ENCODE measurements at places on chromosomes 1 and 21.
A peak's percentile ranks its signal among the peaks of the same experiment; 100 is the strongest.

- no peak for DNase-seq
These were observed 28.3 kb downstream of the LAMC1 start for GRCh38 chr1:183051546-183051945.

DNA sequence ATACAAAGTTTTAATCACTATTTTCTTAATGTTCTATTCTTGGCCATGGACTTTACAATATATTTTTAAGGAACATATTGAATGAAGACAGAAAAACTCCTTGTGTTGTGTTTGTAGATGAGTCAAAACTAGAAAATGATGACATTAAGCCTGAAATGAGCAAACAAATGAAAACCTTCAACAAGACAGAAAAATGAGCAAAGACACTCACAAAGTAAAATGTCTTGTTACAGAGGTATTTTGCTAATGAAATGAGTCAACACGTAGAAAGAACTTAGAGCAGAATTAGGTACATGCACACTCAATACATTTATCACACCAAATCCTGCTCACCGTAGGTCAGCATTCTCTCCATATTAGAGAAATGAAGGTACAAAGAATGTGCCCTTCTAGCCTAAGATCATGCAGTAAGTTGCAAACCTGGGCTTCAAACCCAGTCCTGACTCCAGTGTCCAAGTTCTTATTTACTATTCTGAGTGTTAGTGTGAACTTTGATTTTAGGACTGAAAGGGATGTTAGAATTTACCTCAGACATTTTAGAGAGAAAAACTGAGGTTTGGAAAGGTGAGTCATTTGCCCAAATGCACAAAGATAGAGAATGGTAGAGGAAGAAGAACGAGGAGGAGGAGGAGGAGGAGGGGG is 133.9 kb upstream of the SGIP1 start:
- DNase-seq = no peak

- DNase-seq = no peak
These were observed 753 bp downstream of the KCNJ6 start for GRCh38 chr21:37915497-37915911.

GRCh38 chr1:12518931-12519692 is 98.9 kb downstream of the DHRS3 start:
- no peak for DNase-seq

GRCh38 chr1:116435806-116436610 is 63.0 kb downstream of the ATP1A1 start:
- DNase-seq = no peak

DNA sequence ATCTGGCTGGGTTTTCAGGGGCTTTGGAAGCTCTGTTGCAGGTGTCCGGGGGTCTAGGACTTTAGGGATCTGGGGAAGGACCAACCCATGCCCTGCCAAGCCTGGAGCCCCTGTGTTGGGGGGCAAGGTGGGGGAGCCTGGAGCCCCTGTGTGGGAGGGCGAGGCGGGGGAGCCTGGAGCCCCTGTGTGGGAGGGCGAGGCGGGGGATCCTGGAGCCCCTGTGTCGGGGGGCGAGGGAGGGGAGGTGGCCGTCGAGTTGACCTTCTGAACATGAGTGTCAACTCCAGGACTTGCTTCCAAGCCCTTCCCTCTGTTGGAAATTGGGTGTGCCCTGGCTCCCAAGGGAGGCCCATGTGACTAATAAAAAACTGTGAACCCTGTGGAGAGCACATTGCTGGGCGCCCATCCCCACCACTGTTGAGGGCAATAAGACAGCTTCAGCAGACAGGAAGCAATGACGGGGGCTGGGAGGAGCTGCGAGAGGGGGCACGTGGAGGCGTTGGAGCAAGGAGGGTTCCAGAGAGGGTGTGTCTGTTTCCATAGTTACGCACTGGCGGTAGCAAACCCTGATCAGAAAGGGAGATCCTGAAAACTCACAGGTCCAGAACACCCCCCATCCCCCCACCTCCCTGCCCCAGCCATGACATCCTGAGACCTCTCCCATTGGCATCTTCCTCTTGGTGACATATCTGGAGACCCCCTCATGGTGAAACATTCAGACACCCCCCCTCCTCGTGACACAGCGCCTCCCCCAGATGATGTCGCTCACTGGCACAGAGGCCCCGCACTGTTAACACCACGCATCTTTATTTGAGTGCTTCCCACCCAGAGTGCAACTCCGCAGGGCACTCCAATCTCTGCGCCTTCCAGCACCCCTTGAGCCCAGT is 8.4 kb downstream of the MYBPH start:
- peak; percentile 35 for DNase-seq

DNA sequence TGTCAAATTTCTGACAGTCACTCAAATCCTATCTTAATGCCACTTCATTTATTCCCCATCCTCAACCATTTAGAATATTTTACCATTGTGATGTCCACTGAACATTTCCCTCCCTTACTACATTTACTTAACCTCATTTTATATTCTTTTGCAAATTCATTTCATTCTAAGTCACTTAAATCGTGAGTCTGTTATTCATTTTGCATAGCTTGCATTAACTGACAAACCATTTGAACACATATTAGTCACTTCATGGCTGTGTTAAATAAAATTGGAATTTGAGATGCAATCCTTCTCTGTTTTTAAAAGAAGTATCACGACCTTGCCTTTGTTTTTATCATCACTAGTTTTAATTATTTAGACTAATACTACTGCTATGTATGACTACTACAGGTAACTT is 199.4 kb upstream of the COL11A1 start:
- no peak for DNase-seq

DNA sequence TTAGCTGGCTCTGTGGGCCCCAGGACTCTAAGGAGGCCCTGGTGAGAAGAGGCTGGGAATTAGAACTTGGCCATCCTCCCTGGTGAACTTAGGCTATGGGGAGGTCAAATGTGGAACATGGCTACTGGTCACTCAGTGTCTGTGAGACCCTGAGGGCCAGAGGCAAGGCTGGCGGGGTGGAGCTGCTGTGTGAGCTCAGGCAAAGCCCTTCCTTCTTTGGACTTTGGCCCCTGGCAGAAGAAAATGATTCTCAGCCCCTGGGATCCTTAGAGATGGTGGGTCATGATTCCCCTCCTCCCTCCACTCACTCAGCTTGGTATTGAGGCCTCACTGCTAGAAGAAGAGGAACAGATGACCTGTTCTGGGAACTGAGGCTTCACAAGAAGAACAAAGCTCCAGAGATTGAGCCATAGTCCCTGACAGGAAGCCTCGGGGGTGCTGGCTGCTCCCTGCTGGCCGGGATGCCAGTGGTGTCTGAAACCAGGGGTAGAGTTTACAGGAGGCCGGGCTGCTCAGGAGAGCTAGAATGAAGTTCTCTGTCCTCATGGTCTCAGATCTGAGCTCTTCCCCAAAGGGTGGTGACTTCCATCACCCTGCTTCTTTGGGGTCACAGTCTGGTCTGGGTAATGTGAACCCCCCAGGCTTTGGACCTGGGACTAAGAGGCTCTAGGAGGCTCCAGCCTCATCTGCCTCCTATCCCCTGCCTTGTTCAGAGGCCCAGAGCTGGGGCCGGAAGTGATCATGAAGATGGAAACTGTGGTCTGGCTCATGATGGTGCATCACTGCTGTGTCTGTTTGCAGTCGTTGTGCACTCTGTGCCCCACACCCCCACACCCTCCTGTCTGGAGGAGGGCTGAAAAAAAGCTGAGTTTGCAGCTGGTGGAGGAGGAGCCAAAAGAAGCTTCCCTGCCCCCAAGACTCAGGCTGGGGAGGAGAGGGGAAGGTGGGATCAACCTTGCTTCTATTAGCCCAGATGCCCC is 905 bp downstream of the BTBD19 start:
- peak; percentile 77 for DNase-seq

Data from NK-92 treated with Interleukin-12 subunit alpha and Interleukin-12 subunit beta, amount 100 ng/mL, for 24 hours (cell line).